Activated CD4-positive, alpha-beta T cell treated with anti-CD3 and anti-CD28 coated beads, Interleukin-2, amount 50 U/mL, for 1 hour (primary cell): ENCODE measurements at places on chromosomes 6 and 20.

DNA sequence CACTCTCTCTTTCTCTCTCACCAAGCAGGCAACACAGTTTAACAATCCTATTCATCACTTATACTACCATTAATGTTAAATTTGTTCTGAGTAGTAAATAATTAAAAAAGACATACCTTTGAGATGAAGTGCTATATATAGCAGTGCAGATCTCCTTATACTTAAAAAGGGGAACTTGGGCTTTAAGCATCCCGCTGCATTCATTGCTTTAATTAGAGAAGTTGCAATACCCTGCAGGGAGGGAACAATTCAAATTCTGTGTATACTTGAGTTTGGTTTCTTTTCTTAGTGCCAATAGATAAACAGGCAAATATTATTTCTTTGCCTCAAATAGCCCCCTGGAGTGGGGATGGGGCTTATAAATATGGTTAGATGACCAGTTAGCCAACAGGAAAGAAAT, 10.8 kb upstream of the ZBTB24 start:
- DNase-seq = no peak

DNA sequence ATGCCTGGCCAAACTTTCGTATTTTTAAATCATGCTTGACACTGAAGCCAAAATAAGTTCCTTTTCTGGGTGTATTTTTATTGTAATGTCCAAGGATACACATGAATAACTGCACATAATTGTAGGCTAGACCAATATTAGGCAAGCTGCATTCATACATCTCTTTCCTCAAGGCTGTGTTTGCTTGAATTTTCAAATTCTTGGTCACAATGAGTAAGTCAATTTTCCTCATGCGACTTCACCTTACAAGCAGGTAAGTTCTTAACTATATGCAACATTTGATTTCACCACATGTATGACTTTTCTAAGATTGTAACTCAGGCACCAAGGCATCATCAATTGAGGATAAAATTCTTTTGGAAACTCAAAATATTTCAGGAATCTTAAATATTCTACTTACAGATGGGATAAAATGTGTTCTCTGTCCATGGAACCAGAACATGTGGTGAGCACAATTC, 112.4 kb upstream of the ZNF217 start:
- no peak for DNase-seq

DNA sequence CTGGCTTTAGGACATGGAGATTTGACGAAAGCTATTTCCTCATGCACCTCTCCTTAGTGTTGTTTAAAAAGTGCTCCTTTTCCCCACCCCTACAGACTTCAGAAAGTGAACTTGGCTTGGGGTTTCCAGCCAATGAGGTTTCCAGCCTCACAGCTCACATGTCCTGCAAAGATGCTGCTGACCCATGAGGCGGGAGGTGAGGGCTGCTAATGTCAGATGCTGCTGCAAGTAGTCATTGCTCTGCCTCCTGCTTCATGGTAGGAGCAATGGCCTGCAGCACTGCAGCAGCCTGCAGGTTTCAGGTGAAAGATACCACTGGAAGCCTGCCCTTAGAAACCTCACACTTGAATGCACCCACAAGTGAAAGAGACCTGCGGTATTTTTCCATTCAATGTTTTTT, 112.8 kb downstream of the LAMP5 start:
- DNase-seq = no peak

- no peak for DNase-seq
These were observed 341.6 kb upstream of the NRSN1 start for GRCh38 chr6:23784301-23784919.

GRCh38 chr6:66687611-66688140, 980.6 kb upstream of the EYS start:
- no peak for DNase-seq

DNA sequence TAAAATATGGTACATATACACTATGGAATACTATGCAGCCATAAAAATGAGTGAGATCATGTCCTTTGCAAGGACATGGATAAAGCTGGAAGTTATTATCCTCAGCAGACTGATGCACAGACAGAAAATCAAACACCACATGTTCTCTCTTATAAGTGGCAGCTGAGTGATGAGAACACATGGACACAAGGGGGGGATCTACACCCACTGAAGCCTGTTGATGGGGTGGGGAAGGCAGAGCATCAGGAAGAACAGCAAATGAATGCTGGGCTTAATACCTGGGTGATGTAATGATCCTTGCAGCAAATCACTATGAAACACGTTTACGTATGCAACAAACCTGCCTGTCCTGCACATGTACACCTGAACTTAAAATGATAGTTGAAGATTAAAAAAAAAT, 71.3 kb downstream of the MANEA start:
- no peak for DNase-seq

DNA sequence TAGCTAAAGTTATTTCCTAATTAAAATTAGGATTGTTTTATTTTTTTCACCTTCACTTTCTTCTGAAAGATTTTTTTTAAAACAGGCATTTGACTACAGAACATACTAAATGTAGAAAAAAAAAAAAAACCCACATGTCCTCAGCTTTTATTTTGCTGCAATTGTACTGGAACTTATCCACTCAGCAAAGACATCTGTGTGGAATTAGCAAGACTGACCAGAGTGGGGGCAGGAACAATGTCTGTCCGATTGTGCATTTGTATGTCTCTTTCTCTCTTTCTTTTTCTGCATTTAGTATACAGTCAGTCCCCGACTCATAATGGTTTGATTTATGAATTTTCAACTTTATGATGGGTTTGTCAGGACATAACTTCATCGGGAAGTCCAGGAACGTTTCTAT, 77.3 kb downstream of the CHD6 start:
- no peak for DNase-seq
